ENCODE measurements at places on chromosomes 1 and 21.

DNA sequence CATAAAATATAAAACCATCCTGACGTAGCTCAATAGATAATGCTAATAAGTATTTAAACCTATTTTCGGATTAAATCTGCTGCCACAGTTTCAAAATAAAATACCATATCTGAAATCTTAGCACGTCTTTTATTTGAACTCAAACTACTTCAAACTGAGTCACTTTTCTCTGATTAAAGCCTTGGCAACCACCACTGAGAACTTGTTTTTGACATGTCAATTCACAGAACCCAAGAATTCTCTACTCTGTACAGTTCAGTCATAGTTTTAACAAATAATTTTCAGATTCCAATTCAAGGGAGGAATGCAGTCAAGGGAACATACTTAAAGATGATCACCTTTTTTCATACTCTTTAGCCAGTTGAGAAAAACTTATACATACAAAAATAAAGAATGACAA lies 643.2 kb downstream of the KCNT2 start:
- no peak for DNase-seq

DNA sequence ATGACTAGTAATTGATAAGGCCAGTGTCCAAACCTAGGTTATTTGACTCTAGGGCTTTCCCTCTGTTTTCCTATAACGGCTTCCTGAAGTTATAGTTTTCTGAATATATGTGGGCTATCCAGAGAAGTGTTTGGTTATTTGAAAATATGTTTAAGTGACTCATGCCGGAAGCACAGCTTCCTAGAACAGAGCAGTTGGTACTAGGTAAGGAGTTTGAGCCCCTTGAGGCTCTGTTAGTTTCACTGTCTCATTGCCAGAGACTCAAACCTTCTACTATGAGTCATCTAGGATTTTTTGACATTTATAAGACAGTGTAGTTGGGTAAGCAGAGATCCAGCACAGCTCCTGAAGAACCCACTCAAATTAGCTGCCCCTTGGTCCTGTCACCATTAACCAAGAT lies 27.1 kb upstream of the LEPR start:
- DNase-seq, result no peak

DNA sequence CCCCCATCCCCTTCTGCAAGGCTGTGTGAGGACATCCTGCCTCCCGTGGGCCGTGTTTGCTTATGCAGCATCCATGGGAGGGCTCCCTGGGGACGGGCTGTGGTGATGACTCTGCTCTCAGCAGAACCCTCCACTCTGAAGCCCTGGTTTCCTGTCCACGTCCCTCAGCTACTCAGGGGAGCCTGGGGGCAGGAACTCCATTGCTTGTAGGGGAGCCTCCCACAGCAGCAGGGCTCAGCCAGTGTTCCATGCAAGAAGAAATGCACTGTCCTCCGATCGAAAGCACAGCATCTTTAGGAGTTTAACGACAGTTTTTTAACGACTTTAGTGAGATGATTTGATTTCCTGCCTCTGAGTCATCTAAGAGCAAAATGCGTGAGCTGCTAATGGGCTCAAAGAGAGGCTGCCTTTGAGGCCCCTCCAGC lies 8.3 kb upstream of the KCNAB2 start:
- DNase-seq, result no peak

DNA sequence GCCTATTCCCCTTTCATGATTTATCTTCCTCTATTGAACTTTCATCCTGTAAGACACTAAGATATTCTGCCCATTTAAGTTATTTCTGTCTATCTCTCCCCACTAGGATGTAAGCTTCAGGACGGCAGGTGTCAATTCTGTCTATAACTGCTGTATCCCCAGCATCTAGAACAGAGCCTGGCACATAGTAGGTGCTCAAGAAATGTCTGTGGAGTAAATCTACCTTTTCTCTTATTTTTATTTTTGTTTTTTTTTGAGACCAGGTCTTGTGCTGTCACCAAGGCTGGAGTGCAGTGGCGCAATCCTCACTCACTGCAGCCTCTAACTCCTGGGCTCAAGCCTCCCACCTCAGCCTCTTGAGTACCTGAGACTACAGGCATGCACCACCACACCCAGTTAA lies 5.6 kb downstream of the CD52 start:
- DNase-seq, result no peak

- no peak for DNase-seq
Measured at GRCh38 chr1:155478270-155478852, 84.2 kb downstream of the ASH1L start.

DNA sequence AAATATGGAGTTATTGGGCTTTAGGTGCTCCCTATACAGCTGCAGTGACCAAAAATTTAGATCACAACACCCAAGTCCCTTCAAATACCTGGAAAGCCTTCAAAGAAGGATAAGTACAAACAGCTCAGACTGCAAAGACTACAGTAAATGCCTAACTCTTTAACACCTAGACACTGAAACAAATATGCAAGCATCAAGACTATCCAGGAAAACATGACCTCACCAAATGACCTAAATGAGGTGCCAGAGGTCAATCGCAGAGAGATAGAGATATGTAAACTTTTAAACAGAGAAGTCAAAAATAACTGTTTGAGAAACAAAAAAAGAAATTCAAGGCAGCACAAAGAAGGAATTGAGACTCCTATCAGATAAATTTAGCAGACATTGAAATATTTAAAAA lies 753.8 kb upstream of the B3GALT2 start:
- no peak for DNase-seq

DNA sequence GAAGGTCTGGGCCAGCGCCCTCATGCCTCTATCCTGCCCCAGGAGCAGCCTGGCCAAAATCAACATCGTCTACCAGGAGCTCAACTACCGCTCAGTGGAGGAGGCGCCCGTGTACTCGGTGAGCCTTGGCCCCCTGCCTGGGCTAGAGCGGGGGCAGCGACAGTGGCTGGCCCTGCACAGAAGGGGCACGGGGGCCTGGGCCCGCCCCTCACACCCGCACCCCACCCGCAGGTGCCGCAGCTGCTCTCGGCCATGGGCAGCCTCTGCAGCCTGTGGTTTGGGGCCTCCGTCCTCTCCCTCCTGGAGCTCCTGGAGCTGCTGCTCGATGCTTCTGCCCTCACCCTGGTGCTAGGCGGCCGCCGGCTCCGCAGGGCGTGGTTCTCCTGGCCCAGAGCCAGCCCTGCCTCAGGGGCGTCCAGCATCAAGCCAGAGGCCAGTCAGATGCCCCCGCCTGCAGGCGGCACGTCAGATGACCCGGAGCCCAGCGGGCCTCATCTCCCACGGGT lies 10.8 kb downstream of the SCNN1D start:
- peak; percentile 42 for DNase-seq

DNA sequence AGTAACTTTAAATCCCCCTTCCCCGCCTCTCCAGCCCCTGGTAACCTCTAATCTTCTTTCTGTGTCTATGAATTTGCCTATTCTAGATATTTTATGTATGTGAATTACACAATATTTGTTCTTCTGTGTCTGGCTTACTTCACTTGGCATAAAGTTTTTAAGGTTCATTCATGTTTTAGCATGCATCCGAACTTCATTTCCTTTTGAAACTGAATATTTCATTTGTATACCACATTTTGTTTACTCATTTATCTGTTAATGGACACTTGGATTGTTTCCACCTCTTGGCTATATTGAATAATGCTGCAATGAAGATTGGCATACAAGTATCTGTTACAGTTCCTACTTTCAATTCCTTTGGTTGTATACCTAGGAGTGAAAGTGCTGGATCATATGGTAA lies 205.3 kb downstream of the TM2D1 start:
- no peak for DNase-seq

DNA sequence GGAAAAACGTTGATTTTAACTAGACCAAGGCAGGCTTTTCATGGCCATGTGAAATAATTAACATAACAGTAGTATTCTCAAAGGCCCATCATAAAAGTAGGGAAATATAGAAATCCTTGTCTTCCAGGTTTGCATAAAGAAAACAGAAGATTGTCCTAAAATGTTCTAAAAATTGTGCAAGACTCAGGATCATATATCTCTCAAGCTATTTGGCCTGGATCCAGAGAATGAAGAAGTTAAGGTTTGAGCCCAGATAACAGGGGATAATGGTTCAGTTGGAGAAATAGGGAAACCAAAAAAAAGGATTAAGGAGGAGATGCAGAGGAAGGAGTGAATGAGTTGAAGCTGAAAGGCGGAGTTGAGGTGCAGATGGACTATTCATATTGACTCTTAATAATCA lies 555.5 kb upstream of the NR5A2 start:
- no peak for DNase-seq

- no peak for DNase-seq
Measured at GRCh38 chr1:13878451-13878850, 178.5 kb downstream of the PRDM2 start.

- DNase-seq, result peak; percentile 84
Measured at GRCh38 chr1:65309304-65310077, at the start of gene DNAJC6. Gene DNAJC6 (plus strand): TSS chr1:65309543. CDS start chr1:65309746, 203 bp downstream.

GRCh38 chr1:59013276-59013927 lies 229.6 kb upstream of the JUN start:
- DNase-seq, result peak; percentile 58

- no peak for DNase-seq
Measured at GRCh38 chr1:155108296-155108695, 19.4 kb upstream of the EFNA1 start.

DNA sequence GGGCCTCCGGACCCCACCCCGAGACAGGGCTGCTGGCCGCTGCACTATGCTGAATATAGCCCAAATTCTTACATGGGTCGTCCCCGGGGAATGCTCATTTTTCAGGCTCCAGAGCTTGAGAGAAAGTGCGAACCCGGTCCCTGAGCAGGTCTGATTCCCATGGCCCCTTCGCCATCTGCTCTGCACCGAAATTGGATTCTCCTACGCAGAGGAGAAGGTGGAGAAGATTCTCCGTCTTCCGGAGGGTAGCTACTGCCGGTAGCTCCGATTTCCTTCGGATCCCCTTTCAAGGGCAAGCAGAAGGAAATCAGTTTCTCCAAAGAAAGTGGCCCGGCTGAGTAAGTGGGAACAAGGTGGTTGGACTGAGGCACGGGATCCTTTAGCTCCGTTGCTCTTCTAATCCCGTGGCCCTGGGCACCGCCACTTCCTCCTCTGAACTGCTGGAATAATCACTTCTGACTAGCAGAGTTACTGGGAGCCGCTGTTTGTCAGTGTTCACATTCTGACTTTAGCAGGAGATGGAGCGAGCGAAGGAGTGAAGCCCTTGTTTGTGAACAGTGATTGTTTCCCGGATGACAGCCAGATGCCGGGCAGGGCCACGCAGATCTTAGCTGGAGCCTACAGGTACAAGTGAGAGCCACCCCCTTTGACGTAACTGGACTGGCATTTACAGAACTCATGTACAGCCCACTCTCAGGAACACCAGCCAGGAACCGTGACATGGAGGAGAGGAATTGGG lies 1.1 kb upstream of the ZNF496 start:
- DNase-seq, result peak; percentile 46

DNA sequence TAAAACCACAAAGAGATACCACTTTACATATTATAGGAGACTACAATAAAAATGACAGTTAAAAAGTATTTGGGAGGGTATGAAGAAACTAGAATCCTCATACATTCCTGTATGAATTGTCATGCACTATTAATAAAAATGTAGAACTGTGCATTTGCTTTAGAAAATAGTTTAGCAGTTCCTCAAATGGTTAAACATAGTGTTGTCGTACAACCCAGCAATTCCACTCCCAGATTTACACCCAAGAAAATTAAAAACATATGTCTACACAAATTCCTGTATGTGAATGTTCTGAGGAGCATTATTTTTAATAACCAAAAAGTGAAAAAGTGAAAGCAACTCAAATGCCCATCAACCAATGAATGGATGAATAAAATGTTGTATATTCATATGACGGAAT lies 23.1 kb upstream of the PDE4B start:
- DNase-seq, result no peak

GRCh38 chr1:178098262-178098661 lies 4.4 kb downstream of the RASAL2 start:
- no peak for DNase-seq

DNA sequence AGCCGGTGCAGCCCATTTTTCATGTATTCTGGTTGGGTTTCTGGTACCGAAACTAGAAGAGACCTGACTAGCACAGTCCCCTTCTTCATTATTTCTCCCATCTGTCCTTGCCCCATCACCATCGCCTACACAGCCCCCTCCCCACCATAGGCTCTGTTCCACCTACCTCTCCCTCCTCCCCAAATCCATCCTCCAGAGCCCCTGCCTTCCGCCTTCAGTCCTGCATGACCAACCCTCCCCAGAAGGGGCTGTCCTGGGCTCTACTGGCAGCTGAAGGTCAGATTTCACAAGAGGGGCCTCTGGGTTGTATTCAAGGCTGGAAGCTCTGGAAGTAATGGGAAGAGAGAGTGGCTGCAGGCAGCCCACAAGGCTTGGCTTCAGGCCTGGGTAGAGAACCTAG lies 55.2 kb downstream of the SDC3 start:
- DNase-seq, result no peak

GRCh38 chr21:46661211-46661625 lies 25.7 kb downstream of the PRMT2 start:
- DNase-seq, result peak; percentile 80

DNA sequence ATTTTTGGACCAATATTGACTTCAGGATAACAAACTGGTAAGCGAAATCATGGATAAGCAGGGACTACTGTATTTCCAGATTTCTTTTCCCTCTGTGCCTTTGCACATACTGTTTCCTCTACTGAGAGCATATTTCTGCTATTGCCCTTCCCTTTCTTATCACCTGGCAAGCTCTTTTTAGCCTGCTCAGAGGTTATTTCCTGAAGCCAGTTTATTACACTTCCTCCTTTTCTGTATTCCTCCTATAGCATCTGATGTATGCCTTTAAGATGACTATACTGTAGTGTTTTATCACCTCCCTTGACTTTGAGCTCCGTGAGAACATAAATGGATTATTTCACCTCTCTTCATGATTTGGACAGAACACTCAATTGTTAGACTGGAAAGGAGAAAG lies 49.0 kb downstream of the MAGI3 start:
- no peak for DNase-seq
